ENCODE measurements at places on chromosomes 2 and 18. TPM values are rescaled to one million over a fixed set of nuclear protein-coding genes. Genes with fewer than 3 reads are reported as not detected.

Gene CAVIN2
- total RNA-seq: 1.9 TPM

Gene RNF125
- total RNA-seq: 0.29 TPM

Gene GALR1
- under 0.01 TPM for total RNA-seq

Gene SPC25
- 31.9 TPM for total RNA-seq

Gene ALPI
- not detected for total RNA-seq

Gene ANKRD36B
- 2.4 TPM for total RNA-seq

Gene DNAJC5G
- not detected for total RNA-seq

Gene RFTN2
- 1.5 TPM for total RNA-seq

Gene TYMS
- 66.6 TPM for total RNA-seq

Gene ABHD1
- total RNA-seq: 0.12 TPM

Gene ANKRD30BL
- total RNA-seq: not detected

Gene GKN2
- total RNA-seq: not detected

Gene TOGARAM2
- not detected for total RNA-seq

Gene ANKRD62
- total RNA-seq: not detected

Gene GPR35
- total RNA-seq: 0.75 TPM

Gene GREB1L
- 2.7 TPM for total RNA-seq

Gene LIMS1
- 31.6 TPM for total RNA-seq

Gene ANKRD12
- 14.1 TPM for total RNA-seq

Gene SIX3
- not detected for total RNA-seq

Gene IHH
- total RNA-seq: not detected

Gene ANKRD30B
- 0.33 TPM for total RNA-seq

Gene POLR1B
- 29.3 TPM for total RNA-seq

Gene FARSB
- 46.4 TPM for total RNA-seq

Gene PROC
- 1.3 TPM for total RNA-seq

Gene TMEM198
- total RNA-seq: 1.9 TPM

Gene ITGB6
- total RNA-seq: not detected

Gene FAM228A
- not detected for total RNA-seq

Gene SERPINB3
- total RNA-seq: not detected

Gene CLEC4F
- total RNA-seq: not detected

Gene PAIP2B
- 1.7 TPM for total RNA-seq

Gene CHST9
- total RNA-seq: 0.23 TPM

Gene GPR55
- total RNA-seq: 0.87 TPM

Gene RBM44
- total RNA-seq: not detected

Gene NT5C1B
- total RNA-seq: not detected

Gene TSN
- 58.5 TPM for total RNA-seq

Gene MYOM1
- 0.02 TPM for total RNA-seq

Gene ABCG5
- total RNA-seq: not detected

Gene LIMS3
- total RNA-seq: not detected

Gene PTH2R
- not detected for total RNA-seq

Gene ARHGAP25
- 0.56 TPM for total RNA-seq

Gene MC2R
- total RNA-seq: not detected

Gene GAREM2
- not detected for total RNA-seq

Gene IL1F10
- not detected for total RNA-seq

Gene NEU2
- total RNA-seq: not detected

Gene SLC9A4
- not detected for total RNA-seq

Gene SGO2
- total RNA-seq: 10.8 TPM

Gene KCTD1
- total RNA-seq: 13.8 TPM

Gene RRM2
- 51.9 TPM for total RNA-seq

Gene ZSWIM2
- total RNA-seq: not detected

Gene CCDC74B
- 49.5 TPM for total RNA-seq

Gene IL1R1
- total RNA-seq: 8.0 TPM

Gene HOXD3
- 0.70 TPM for total RNA-seq

Gene EML6
- 2.9 TPM for total RNA-seq

Gene CFAP221
- total RNA-seq: not detected
